ENCODE measurements at places on chromosomes 5 and 9.

DNA sequence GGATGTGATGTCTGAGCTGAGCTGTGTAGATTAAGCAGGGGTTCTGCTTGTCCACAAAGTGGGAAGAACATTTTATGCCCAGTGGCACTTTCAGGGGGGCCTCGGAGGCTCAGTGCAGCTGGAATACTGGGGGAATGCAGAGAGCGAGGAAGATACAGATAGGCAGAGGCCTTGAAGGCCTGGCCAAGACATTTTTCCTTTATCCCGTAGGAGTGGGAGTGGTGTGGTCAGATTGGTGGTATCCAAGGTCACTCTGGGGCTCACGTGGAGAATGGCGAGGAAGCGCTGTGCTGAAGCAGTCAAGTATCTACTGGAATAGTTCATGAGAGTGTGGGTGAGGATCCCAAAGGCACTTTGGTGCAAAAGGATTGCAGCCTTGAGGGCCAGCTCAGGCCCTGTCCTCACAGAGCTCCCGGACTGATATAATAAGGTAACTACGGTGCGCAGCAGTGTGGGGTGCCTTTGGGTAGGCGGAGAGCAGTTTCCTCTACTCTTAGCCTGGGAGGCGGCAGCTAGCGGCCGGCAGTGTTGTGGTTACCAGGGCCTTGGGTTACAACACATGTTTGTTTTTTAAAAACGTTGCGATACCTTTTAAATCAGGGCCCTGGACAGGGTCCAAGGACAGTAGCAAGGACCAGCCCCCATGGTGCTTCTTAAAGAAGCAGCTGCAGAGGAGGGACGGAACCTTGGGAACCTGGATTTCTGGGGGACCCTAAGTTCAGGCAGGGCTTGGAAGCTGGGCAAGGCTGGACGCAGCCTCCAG, 10.8 kb upstream of the CCDC69 start:
- DNase-seq = no peak

DNA sequence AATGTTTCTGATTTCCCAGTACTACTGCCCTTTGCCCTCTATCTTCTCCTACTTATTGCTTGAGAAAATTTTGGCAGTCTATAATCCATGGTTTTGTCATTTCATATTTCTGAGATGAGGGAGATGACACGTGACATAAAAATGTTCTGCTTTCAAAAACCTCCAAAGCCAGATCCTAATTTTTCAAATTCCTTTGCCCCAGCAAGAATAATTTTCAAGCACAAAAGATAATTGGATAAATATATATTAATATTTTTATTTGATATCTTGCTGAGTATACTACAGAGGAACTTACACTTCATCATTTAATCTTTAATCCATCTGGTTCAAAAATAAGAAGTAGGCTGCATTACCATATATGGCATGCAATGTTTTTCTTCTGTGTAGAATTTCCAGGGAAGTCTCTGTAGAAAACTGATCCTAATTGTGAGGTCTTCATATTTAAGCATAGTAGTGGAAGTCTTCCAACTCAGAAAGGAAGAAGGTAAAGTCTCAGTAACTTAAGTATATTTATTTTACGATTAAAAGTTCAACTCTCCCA, 1738.8 kb downstream of the EFNA5 start:
- DNase-seq = no peak

- no peak for DNase-seq
Measured at GRCh38 chr5:118451697-118452247, 536.6 kb downstream of the DTWD2 start.

GRCh38 chr5:159156426-159157238, 52.7 kb downstream of the RNF145 start:
- peak; percentile 50 for DNase-seq

- peak; percentile 27 for DNase-seq
Measured at GRCh38 chr9:30519756-30520155, 1864.7 kb upstream of the ACO1 start.

Measured in RCC 7860 (cell line).